ENCODE measurements at places on chromosomes 13 and 19. TPM values are rescaled to one million over a fixed set of nuclear protein-coding genes. Genes with fewer than 3 reads are reported as not detected.
A peak's percentile ranks its signal among the peaks of the same experiment; 100 is the strongest.

DNA sequence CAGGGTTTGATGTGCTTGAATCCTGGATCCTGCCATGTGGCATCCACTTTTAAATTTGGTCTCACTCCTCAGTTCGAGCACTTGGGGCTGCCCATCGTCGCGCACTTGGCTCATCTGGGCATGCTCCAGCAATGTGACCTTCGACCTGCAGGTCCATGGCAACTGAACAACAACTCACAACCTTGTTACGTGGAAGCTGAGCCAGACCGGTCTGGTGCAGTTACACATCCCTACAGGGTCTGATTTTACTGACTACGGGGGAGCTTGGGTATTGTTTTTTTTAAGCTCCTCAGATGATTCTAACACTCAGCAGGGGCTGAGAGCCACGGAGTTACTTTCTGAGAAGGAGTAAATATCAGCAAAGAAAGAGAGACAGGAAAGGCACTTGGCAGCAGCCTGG is 769.6 kb downstream of the UQCRFS1 start:
- DNase-seq, result no peak

DNA sequence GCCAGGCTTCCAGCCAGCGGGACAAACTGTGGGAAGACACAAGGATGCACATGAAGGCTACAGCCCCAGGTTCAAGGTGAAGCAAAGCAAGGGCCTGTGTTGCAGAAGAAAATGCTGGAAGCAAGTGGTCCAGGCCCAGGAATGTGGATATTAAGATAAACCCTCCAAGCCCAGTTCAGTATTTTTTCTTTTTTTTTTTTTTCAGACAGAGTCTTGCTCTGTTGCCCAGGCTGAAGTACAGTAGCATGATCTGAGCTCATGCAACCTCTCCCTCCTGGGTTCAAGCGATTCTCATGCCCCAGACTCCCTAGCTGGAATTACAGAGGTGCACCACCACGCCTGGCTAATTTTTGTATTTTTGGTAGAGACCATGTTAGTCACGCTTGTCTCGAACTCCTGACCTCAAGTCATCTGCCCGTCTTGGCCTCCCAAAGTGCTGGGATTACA is 4.4 kb downstream of the PRDX2 start:
- DNase-seq, result no peak

KCTD12 gene
- polyA plus RNA-seq, result 217 TPM

KPTN gene
- 17.5 TPM for polyA plus RNA-seq

GRCh38 chr19:4664642-4665041 is 5.5 kb downstream of the MYDGF start:
- DNase-seq, result no peak

ZNF329 gene
- 16.5 TPM for polyA plus RNA-seq

GRCh38 chr19:18349524-18350128 is 9.2 kb downstream of the PGPEP1 start:
- no peak for DNase-seq

- no peak for DNase-seq
These were observed 935 bp downstream of the ARID3A start for GRCh38 chr19:926589-927350.

- no peak for DNase-seq
These were observed 16.3 kb upstream of the DCT start for GRCh38 chr13:94495806-94496205.

FAM216B gene
- 11.4 TPM for polyA plus RNA-seq

- no peak for DNase-seq
These were observed 1.9 kb downstream of the FOXO1 start for GRCh38 chr13:40664350-40665125.

DNA sequence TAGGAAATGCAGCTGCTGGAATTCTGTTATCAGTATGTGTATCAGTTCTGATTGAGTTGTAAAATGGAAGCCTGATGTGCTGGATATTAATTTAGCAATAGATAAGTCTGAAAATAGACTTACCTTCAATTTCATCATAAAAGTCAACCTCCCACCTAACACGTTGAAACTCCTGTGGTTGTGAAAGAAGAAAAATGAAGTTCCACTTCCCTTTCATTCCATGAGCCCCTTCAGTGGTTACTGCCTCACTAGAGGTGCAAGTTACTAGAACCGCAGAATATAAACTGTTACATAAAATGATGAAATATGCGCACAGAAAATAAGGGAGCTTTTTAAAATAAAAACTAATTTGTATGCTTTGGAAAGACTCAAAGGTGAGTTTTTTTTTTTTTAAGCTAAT is 249.2 kb downstream of the SHISA2 start:
- DNase-seq, result no peak

WDR88 gene
- polyA plus RNA-seq, result 1.2 TPM

DNA sequence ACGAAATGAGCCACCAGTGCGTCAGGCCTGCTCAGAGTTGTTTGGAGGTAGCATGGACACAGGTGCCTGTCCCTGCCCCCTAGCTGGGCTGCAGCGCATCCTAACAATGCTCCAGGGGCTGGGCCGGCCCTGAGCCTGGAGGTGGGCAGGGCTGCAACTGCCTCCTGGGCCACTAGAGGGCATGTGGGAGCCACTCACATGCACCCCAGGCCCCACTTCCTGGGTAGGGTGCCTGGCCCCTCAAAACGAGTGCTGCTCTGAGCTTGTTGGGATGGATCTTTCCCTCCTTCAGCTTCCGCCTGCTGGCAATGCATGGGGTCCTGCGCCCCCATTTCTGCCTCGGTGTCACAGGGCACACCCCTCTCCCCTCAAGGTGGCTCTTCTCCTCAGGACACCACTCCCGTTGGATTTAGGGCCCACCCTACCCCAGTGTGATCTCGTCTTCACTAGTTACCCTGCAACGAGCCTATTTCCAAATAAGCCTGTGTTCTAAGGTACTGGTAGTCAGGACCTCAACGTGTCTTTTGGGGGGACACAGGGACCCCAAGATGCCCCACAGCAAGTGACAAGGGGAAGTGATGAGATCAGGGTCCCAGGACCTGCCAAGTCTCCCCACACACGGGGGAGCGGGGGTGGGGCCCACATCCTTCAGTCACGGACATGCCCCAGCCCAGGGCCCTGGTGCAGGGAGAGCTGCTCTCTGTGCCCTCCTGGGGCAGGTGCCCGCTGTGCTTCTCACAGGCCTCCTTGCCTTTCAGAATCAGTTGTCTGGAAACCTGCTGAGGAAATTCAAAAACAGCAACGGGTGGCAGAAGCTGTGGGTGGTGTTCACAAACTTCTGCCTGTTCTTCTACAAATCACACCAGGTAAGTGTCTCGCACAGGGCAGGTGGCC is 131.3 kb downstream of the STK24 start:
- DNase-seq, result peak; percentile 43

- DNase-seq, result no peak
These were observed 71.5 kb downstream of the DNAJC15 start for GRCh38 chr13:43094901-43095300.

ERVK3-1 gene
- polyA plus RNA-seq, result 56.3 TPM

SSC5D gene
- polyA plus RNA-seq, result 15.6 TPM

SYT5 gene
- 1.2 TPM for polyA plus RNA-seq

- DNase-seq, result no peak
These were observed 18.6 kb upstream of the C13orf46 start for GRCh38 chr13:113992276-113993005.

GRCh38 chr19:52898101-52898500 is 666 bp upstream of the ZNF320 start:
- no peak for DNase-seq

GRCh38 chr19:9043524-9043923 is 33.3 kb upstream of the MUC16 start:
- DNase-seq, result no peak

GRCh38 chr13:79194272-79194671 is 211.8 kb downstream of the RBM26 start:
- no peak for DNase-seq

DNA sequence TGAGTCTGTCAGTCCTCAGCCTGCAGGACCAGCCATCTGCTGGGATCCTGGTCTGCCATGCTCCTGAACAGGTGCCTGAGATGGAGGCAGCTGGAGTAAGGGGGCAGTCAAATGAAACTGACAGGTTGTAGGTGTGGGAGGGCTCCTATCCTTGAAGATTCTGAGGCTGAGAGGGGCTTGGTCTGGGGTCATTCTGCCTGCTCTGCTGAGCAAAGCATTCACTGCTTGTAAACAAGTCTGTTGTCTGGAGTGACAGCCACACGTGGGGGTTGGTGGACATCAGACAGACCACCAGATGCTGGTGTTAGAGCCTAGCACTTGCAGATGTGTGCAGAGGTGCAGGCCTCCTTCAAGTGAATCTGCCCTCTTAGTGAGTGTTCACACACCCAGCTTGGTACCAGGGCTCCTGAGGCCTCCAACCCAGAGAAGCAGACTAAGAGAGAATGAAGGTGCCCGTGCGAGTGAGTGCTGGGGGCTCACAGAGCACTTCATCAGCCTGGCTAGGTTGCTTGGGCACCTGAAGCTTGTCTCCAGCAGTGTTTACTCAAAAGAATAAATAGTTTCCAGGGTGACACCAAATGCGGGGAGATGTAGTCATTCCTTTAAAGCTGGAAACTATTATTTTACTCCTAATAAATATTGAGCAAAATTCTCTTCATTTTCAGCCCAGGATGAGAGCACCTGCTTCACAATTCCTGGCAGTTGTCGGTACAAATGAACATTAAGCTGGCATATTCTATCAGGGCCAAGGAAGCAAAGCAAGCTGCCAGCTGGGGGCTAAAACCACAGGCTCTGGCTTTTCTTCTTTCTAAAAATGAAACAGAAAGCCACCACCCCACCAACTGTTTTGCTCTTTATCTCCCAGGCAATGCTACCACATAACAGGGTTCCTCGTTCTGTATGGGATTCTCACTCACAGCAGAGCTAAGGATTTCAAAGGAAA is 82.3 kb downstream of the RNASEH2B start:
- DNase-seq, result no peak

DNA sequence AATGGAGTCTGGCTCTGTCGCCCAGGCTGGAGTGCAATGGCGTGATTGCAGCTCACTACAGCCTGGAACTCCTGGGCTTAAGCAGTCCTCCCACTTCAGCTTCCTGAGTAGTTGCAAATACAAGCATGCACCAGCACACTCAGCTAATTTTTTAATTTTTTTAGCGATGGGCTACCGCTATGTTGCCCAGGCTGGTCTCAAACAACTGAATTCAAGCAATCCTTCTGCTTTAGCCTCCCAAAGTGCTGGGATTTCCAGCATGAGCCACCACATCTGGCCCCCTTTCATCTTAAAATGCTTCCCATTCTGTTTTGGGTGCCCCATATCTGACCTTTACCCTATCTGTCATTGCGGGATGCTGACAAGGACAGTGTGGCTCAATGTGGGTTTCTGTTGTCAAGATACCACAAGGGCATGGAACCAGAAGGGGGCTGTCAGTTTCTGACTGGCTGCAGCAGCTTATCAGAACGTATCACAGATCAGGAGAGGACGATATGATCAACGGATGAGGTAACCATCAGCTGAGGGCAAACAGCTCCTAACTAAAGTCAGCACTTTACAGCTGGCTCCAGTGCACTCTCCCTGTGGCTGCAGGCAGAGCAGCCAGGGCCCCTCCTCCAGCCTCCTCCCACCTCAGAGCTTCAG is 32.4 kb downstream of the GPR42 start:
- no peak for DNase-seq

DNA sequence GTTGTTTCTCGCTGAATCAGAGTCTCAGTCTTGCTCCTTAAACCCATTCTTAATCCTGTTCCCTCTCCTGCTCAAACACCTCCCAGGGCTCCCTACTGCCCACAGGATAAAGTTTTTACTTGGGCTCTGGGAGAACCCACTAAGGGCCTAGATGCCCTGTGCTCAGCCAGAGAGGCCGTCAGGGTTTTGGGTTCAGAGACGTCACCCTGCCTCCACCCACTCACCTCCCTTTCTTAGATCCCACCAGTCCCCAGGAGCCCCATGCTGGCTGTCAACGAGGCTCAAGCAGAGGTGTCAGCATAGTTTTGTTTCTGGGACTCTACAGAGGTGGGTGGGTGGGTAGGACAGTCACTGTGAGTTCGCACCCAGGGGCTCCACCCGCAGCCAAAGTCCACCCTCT is 15.5 kb upstream of the CYP4F2 start:
- DNase-seq, result no peak

GRCh38 chr13:52845766-52846566 is 2.5 kb downstream of the PCDH8 start:
- no peak for DNase-seq

DNA sequence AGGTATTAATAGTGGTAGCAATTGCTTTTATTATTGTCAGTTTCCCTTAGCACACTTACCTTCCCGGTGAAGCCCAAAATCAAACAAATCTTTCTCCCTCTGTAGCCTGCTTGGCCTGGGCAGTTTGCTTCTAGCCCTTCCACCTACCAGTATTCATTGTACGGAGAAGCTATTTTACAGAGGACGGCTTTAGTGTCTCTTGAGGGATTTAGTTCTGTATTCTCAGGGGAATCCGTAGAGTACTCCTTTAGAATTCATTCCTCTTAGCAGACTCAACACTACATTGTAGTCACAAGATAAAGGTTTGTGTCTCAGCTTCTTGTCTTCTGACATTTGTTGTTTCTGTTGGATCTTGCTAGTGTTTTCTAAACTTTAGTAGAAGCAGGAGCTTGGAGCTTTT is 24.1 kb upstream of the WTIP start:
- no peak for DNase-seq

- no peak for DNase-seq
These were observed 4.5 kb downstream of the CCNA1 start for GRCh38 chr13:36436811-36437210.

- no peak for DNase-seq
These were observed 1719.5 kb upstream of the MIR17HG start for GRCh38 chr13:89627996-89628395.

DNA sequence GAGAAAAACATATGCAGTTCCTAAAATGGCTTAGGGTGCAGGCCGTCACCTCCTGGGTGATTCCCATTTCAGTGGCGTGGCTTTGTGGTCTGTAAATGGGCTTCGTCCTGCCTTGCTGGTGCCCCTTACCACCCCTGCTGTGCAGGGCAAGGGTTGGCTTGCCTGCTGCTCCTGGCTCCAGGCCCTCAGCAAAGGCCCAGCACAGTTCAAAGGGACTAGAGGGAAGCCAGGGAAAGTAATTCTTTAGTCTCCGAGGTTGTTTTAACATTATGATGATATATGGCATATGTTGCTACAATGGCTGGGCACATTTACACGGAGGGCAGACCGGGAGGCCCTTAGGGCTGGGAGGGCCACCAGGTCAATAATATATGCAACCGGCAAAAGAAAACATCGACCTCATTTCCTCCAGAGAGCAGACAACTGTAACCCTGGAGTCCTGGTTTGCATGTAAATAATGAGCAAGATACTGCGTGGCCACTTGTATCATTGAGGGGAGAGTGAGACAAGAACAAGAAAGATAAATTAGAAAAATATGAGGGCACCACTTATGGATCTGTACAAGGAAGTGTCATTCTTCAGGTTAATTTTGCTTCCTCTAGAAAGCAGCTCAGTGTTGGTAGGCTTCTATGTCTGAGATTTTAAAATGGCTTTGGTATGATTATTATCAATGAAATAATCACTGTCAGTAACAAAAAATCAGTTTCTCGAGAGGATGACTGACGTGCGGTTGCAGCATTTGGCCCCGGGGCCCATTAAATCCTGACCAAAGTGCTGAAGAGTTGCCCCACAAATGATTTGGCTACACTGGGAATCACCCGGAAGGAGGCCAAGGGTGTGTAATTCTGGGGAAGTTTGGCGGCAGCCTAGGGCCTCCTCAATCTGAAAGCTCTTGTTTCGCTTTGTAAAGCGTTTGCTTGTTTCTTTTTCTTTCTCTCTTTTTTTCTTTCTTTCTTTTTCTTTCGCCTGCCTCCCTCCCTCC is 32.8 kb upstream of the URI1 start:
- no peak for DNase-seq
